ENCODE measurements at places on chromosomes 12 and 14. TPM values are rescaled to one million over a fixed set of nuclear protein-coding genes. Genes with fewer than 3 reads are reported as not detected.

- H3K27me3 ChIP-seq, result no peaks in the 10 kb centered on the region
- DNase-seq, result peak; percentile 12
- peaks cover 16% of the 10 kb centered on the region for H3K4me1 ChIP-seq
- no peaks in the 10 kb centered on the region for H3K36me3 ChIP-seq
These were observed 8.3 kb downstream of the TMTC2 start for GRCh38 chr12:82694970-82695369.

GRCh38 chr12:65100140-65100539 lies 21.0 kb downstream of the WIF1 start:
- peaks cover 17% of the 10 kb centered on the region for H3K27me3 ChIP-seq
- DNase-seq, result no peak
- no peak overlapping the region for H3K27ac ChIP-seq
- H3K4me3 ChIP-seq, result no peak overlapping the region
- H3K4me1 ChIP-seq, result no peaks in the 10 kb centered on the region
- H3K36me3 ChIP-seq, result no peaks in the 10 kb centered on the region

DNA sequence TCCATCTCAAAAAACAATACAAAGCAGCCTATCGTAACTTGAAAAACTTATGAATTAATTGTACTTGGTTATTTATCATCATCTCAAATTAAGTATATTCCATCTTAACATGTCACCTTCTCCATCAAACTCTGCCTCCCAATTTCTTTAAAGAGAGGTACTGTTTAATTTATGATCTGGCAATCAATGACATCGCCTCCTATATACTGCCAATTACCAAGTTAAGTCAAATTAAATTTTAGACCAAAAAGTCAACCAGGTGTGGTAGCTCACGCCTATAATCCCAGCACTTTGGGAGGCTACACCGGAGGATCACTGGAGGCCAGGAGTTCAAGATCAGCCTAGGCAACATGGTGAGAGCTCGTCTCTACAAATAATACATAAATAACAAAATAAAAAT lies 37.7 kb downstream of the HECTD1 start:
- DNase-seq, result no peak
- no peak overlapping the region for H3K27ac ChIP-seq
- no peaks in the 10 kb centered on the region for H3K27me3 ChIP-seq
- H3K4me1 ChIP-seq, result peaks cover 56% of the 10 kb centered on the region
- H3K36me3 ChIP-seq, result peaks cover 63% of the 10 kb centered on the region

DNA sequence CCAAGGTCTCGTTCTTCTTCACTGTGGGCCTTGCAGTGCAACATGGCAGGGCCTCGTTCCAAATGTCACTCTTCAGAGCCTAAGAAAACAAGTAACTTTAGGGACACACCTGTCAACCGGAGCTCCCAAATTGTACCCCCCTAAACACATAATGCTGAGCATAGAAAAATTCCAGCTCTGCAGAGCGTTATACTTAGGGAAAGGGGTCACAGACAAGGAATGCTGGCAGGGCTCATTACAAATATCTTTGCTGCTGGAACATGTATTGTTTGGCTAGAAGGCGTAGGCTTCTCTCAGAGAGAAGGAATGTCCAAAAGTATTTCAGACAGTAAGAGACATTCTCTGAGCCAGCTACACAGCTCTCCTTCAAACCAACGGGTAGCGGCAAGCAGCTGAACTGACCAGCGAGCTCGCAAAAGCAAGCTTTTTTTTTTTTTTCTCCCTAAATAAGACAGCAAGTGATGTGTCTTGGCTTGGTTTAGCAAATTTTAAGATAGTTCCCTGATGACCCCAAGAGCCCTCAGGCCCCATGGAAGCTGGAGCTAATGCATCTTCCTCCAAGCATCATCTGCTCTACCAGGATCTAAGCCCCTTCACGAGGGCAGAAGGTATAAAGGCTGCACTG lies 24.5 kb downstream of the SSH1 start:
- peak overlapping the region; percentile 87 for H3K4me3 ChIP-seq
- DNase-seq, result peak; percentile 85
- H3K4me1 ChIP-seq, result peaks cover 95% of the 10 kb centered on the region

DNA sequence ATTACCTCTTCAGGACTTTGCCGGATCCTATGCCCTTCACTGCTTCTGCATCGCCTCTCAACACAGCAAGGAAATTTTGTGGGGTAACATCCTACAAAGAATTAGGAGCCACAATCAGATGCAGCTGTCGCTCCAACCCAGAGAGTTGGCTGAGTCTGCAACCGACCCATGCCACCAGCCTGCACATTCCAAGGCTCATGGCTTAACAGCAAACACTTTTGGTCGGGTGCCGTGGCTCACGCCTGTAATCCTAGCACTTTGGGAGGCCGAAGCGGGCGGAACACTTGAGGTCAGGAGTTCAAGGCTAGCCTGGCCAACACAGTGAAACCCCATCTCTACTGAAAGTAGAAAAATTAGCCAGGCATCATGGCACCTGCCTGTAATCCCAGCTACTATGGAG lies 32.3 kb downstream of the LGMN start:
- no peak for DNase-seq
- H3K4me1 ChIP-seq, result peaks cover 18% of the 10 kb centered on the region
- no peaks in the 10 kb centered on the region for H3K36me3 ChIP-seq

DNA sequence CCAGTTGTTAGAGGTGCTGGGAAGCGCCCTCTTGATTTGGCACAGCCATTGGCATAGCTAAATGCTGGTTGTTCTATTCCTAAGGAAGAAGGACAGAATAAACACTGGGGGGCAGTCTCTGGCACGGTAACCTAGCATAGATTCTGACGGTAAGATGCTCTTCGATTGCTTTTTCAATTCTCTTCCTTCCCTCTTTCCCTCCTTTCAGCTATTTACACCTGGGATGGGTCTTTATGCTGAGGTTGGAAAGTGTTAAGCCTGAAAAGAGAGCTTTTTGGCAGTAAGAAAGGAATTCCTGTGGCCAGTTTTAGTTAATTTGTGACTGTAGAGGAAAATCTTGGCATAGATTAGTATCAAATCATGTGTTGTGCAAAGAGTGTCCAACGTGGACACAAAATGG lies 162.8 kb downstream of the SNAPC1 start:
- H3K36me3 ChIP-seq, result no peaks in the 10 kb centered on the region
- no peak overlapping the region for H3K4me3 ChIP-seq
- H3K27me3 ChIP-seq, result peaks cover 6% of the 10 kb centered on the region
- peaks cover 65% of the 10 kb centered on the region for H3K4me1 ChIP-seq

DNA sequence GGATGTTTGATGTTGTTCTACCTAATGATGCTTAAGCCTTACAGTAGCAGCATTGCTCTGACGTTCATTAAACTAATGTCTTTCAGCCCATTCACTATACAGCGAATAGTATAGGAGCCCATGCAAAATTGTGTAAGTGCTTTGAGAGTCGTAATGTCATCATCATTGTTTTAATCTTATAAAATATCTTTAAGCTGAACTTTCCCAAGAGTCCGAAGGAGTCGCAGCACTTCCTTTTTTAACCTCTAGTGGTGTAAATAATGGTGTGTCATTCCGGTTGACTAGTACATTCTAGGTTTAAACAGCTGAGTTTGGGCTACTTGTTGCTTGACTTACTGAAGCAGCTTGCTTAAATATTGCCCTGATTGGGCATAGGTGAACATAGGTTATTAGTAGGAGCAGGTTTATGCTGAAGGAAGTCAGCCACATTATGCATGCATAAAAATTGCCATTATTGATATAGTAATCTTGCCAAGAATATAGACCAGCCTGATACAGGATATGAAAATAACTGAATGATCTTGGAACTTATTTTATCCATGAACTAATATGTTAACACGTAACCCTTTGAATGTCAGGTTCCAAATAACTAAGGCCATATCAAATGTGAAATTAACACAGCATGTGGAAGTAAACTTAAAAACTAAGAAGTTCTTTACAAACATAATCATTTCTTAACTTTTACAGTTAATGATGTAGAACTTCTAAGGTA lies 2.6 kb downstream of the WNK1 start:
- H3K4me3 ChIP-seq, result peak overlapping the region; percentile 98
- DNase-seq, result peak; percentile 80
- H3K4me1 ChIP-seq, result peaks cover 35% of the 10 kb centered on the region

DNA sequence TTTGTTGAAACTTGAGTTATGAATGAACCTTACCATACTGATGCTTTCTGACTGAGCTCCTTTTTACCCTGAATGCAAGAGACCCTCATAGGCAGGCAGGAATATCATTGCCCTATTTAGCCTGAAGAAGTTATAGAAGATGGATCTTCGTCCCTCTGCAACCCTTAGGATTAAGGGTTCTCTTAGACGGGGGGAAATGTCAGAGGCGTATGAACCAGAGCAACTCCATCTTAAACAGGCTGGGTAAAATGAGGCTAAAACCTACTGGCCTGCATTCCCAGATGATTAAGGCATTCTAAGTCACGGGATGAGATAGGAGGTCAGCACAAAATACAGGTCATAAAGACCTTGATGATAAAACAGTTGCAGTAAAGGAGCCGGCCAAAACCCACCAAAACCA lies 7.5 kb downstream of the ATF1 start:
- DNase-seq, result no peak
- H3K27ac ChIP-seq, result no peak overlapping the region
- H3K27me3 ChIP-seq, result no peaks in the 10 kb centered on the region

GRCh38 chr12:57046086-57046791 lies 3.7 kb downstream of the MYO1A start:
- no peak overlapping the region for H3K27ac ChIP-seq
- peaks cover 18% of the 10 kb centered on the region for H3K27me3 ChIP-seq
- no peaks in the 10 kb centered on the region for H3K36me3 ChIP-seq
- peaks cover 44% of the 10 kb centered on the region for H3K4me1 ChIP-seq

DNA sequence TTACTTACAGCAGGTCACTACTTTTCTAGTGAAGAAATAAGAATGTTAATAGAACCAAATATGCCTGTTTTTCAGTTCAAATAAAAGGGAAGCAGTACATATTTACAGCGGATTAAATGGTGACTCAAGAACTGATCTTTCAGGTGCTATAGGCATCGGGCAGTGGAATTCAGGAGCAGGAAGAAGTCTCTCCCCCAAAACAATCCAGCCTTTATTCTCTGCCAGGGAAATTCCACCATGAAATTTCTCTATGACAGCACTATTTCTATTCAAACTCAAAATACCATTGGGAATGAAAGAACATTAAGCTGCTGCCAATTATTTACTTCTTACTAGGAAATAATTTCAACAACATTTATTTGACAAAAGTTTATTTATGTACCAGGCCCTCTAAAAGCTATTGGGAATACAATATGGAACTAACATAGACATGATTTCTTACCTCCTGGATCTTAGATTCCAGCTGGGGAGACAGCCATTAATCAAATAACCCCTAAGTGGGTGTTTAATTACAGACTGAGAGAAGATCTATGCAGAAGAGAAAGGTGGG lies 60.3 kb upstream of the KRR1 start:
- H3K4me1 ChIP-seq, result no peaks in the 10 kb centered on the region
- H3K4me3 ChIP-seq, result no peak overlapping the region
- H3K27ac ChIP-seq, result no peak overlapping the region
- DNase-seq, result no peak
- no peaks in the 10 kb centered on the region for H3K27me3 ChIP-seq

- no peak overlapping the region for H3K4me3 ChIP-seq
- no peaks in the 10 kb centered on the region for H3K4me1 ChIP-seq
- H3K27ac ChIP-seq, result no peak overlapping the region
- no peaks in the 10 kb centered on the region for H3K36me3 ChIP-seq
These were observed 609.2 kb upstream of the FOXG1 start for GRCh38 chr14:28157289-28157869.

The SFSWAP gene
- 28.6 TPM for total RNA-seq

DNA sequence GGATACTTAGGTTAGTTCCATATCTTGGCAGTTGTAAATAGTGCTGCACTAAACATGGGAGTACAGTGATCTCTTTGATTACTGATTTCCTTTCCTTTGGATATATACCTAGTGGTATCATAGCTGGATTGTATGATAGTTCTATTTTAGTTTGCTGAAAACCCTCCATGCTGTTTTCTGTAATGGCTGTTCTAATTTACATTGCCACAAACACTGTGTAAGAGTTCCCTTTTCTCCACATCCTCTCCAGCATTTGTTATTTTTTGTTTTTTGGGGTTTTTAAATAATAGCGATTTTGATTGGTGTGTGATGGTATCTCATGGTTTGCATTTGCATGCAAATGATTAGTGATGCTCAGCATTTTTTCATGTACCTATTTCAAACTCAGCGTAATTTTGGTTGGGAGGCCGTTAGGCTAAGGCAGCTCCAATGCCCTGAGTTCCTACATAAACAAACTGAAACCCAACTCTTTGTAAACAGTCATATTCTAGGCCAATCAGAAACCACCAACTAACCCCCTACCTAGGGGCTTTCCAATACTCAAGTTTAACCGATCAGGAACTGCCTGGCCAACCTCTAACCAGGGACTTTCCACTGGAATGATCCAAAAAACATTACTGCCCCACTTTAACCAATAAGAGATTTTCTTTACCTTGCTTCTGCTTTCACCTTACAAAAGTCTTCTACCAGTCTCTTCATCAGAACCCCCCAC lies 171.6 kb downstream of the FBXL14 start:
- no peak overlapping the region for H3K4me3 ChIP-seq
- peaks cover 3% of the 10 kb centered on the region for H3K27me3 ChIP-seq
- peaks cover 47% of the 10 kb centered on the region for H3K36me3 ChIP-seq

DNA sequence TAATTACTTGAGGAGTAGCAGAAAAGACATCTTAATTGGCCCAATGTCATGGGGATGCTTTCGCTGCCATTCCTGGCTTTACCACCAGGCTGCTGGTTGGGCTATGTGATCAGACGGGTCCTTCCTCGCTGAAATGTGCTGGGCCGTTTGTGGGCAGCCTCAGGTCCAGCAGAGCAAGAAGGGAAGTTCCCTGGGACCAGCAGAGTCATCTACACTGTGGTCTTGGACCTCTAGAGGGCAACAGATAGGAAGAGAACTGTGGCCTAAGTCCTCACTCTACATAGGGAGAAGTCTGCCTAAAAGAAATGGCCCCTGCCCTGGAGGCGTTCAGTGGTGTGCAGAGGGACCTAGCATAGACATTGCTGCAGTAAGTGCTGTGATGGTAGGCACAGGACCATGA lies 10.9 kb downstream of the EVL start:
- H3K27ac ChIP-seq, result no peak overlapping the region
- DNase-seq, result peak; percentile 41
- peaks cover 20% of the 10 kb centered on the region for H3K27me3 ChIP-seq
- H3K4me1 ChIP-seq, result peaks cover 14% of the 10 kb centered on the region
- H3K4me3 ChIP-seq, result no peak overlapping the region

- no peak overlapping the region for H3K4me3 ChIP-seq
- no peaks in the 10 kb centered on the region for H3K36me3 ChIP-seq
- H3K27ac ChIP-seq, result no peak overlapping the region
- H3K4me1 ChIP-seq, result no peaks in the 10 kb centered on the region
- no peaks in the 10 kb centered on the region for H3K27me3 ChIP-seq
These were observed 3.5 kb upstream of the GUCY2C start for GRCh38 chr12:14699923-14700322.

- H3K4me3 ChIP-seq, result no peak overlapping the region
- H3K36me3 ChIP-seq, result peaks cover 30% of the 10 kb centered on the region
These were observed 6.7 kb downstream of the CIT start for GRCh38 chr12:119870457-119870856.

The MANSC4 gene
- total RNA-seq, result not detected

- no peak overlapping the region for H3K4me3 ChIP-seq
- H3K4me1 ChIP-seq, result no peaks in the 10 kb centered on the region
- H3K27ac ChIP-seq, result no peak overlapping the region
- peaks cover 3% of the 10 kb centered on the region for H3K27me3 ChIP-seq
- H3K36me3 ChIP-seq, result peaks cover 14% of the 10 kb centered on the region
These were observed 14.8 kb downstream of the ANAPC5 start for GRCh38 chr12:121337416-121337815.

Measured in HFFc6 (cell line).